ENCODE measurements at places on chromosomes 3 and 15. TPM values are rescaled to one million over a fixed set of nuclear protein-coding genes. Genes with fewer than 3 reads are reported as not detected.
A peak's percentile ranks its signal among the peaks of the same experiment; 100 is the strongest.

The MESP1 gene
- polyA plus RNA-seq = 0.12 TPM

DNA sequence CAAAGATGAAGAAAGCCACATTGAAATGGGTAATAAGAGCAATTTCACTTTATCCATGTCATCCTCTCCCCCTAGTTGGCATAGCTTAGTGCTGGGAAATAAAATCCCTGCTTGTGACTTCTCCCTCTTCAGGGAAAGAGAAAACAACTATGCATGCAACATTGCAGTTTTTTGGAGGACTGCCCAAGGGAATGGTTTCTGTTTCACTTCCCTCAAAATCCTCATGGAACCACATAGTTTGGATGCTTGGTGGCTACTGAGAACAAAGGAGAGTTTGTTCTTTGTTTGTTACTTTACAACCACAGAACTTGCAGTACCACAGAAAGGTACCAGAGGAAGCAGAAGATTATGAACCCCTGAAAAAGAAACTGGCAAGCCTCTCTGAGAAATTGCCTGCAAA lies 384.6 kb upstream of the RORA start:
- DNase-seq = no peak

The ATP8B4 gene
- 2.2 TPM for polyA plus RNA-seq

DNA sequence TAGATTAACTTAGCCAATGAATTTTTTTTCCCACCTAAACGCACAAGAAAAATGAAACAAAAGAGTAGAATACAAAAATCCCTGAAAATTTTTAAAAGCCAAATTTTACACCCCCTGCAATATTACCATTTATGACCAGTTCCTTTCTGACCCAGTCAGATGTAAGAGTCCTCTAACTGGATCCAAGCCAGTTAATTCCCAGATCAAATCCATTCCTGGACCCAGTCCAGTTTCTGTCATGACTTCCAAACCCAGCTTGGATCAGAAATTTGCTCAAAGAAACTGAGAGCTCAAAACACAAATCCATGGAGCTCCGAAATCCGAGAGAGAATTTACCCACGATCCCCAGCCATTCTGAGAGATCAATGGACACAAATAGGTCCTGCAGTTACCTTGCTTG lies 17.0 kb upstream of the ALDH1L1 start:
- no peak for DNase-seq

GRCh38 chr15:73139041-73139743 lies 86.9 kb downstream of the NEO1 start:
- DNase-seq = peak; percentile 22

The MAGEF1 gene
- polyA plus RNA-seq = 66.9 TPM

Measured in right lung (tissue), 10 donors.